ENCODE measurements at places on chromosomes 16 and 17. TPM values are rescaled to one million over a fixed set of nuclear protein-coding genes. Genes with fewer than 3 reads are reported as not detected.

The AARS1 gene
- polyA plus RNA-seq = 31.2 TPM

The AIPL1 gene
- polyA plus RNA-seq = not detected

The MYO1C gene
- 71.4 TPM for polyA plus RNA-seq

The GP1BA gene
- not detected for polyA plus RNA-seq

The PPL gene
- polyA plus RNA-seq = 4.8 TPM

The BEAN1 gene
- polyA plus RNA-seq = 0.16 TPM

The CASKIN2 gene
- 28.3 TPM for polyA plus RNA-seq

The ABCA6 gene
- polyA plus RNA-seq = 11.6 TPM

The GLP2R gene
- polyA plus RNA-seq = 0.24 TPM

The FAM171A2 gene
- 2.7 TPM for polyA plus RNA-seq

The CCL1 gene
- polyA plus RNA-seq = not detected

The CRYBA1 gene
- polyA plus RNA-seq = not detected

The CCL2 gene
- 330 TPM for polyA plus RNA-seq

The TMEM235 gene
- polyA plus RNA-seq = not detected

The SKAP1 gene
- 52.8 TPM for polyA plus RNA-seq

The C16orf95 gene
- polyA plus RNA-seq = 2.5 TPM

The HAGH gene
- 138 TPM for polyA plus RNA-seq

The MT1M gene
- polyA plus RNA-seq = 50.3 TPM

The ACSM2A gene
- polyA plus RNA-seq = 0.09 TPM

The VWA3A gene
- 0.72 TPM for polyA plus RNA-seq

The MFAP4 gene
- polyA plus RNA-seq = 40.1 TPM

The BCL6B gene
- polyA plus RNA-seq = 9.3 TPM

The ASPHD1 gene
- 15.8 TPM for polyA plus RNA-seq

The LPCAT2 gene
- polyA plus RNA-seq = 7.1 TPM

The ELOB gene
- 1,030 TPM for polyA plus RNA-seq

The ST6GALNAC1 gene
- not detected for polyA plus RNA-seq

The WFDC1 gene
- 17.8 TPM for polyA plus RNA-seq

The CTRB2 gene
- 0.88 TPM for polyA plus RNA-seq

The NHERF2 gene
- polyA plus RNA-seq = 12.5 TPM

The HBA1 gene
- polyA plus RNA-seq = 30.1 TPM

The EME1 gene
- 1.5 TPM for polyA plus RNA-seq

The TBX2 gene
- polyA plus RNA-seq = 2.4 TPM

The PMFBP1 gene
- 1.6 TPM for polyA plus RNA-seq

The SLC6A2 gene
- polyA plus RNA-seq = 1.6 TPM

The MPV17L gene
- 5.5 TPM for polyA plus RNA-seq
